Stimulated activated CD4-positive, alpha-beta T cell treated with anti-CD3 and anti-CD28 coated beads, Interleukin-15, amount 100 ng/mL, for 1 hour (primary cell): ENCODE measurements at places on chromosomes 12 and 14.

GRCh38 chr14:98731286-98731685 is 540.7 kb downstream of the BCL11B start:
- no peak for DNase-seq

- DNase-seq: no peak
These were observed 4.2 kb upstream of the LIN7A start for GRCh38 chr12:80941916-80942315.

DNA sequence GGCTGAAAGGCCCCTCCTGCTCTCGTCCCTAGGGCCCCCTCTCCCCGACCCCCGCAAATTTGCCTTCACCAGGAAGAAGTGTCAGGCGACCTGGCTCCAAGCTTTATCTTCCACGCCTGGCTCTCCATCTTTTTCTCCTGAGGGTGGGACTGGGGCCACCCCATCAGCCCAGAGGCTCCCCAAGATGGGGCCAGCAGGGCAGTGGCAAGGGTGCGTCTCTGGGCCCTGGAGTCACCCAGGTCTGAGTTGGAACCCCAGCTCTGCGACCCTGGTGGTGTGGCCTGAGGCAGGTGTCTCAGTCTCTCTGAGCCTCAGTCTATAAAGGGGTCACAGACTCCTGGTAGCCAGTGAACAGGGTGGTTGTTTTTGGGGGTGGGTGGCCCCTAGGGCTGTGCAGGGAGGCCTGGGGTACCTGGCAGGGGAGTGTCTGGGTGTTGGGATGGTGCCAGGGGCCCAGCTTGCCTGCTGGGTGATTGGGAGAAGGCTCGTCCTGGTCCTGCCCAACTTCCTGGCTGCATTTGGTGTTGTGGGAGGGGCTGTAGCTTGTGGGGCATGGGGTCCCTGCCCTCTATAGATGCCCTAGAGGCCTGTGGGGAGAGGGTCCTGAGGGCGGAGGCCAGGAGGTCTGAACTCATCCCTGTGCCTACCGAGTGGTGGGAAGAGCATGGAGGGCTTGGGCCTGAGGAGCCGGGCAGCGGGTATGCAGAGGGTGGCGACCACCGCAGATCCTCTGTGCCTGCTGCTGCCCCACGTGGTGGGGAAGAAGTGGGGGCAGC is 7.6 kb downstream of the KIF26A start:
- DNase-seq: no peak

- DNase-seq: no peak
These were observed 17.3 kb upstream of the KLHL42 start for GRCh38 chr12:27762757-27763156.

GRCh38 chr14:65107200-65107599 is 4.9 kb upstream of the MAX start:
- DNase-seq: no peak

DNA sequence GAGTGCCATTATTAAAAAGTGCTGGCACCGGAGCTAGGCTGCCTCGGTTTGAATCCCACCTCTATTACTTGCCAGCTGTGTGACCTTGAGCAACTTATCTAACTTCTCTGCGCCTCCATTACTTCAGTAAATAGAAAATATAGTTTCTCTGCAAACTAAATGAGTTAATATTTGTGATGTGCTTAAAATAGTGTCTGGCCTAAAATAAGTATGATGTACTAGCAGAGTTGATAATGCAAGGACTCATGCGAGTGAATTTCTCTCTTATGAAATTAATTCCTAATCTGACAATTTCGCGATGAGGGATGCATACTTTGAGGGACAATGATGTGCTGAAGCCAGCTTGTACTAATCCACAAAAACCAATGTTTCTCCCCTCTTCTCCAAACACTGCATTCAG is 180.8 kb upstream of the NTF3 start:
- DNase-seq: no peak

DNA sequence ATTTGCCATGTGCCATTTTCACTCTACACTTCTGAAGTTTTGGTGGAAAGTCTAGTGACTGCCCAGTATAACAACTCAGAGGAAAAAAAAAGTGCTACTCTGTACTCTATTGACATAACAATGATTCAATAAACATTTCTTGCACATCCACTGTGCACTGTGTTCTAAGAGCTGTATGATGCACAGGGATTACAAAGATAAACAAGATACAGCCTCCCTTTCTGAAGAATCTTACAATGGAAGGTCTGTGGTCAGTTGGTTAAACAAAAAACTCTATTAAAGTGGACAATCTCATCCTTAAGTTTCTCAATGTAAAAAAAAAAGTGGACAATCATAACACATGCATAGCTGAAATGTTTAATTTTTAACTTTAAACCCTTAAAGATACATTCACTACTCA is 105.7 kb upstream of the RASSF8 start:
- no peak for DNase-seq

GRCh38 chr12:117025481-117026151 is 73.6 kb downstream of the TESC start:
- DNase-seq: peak; percentile 14

DNA sequence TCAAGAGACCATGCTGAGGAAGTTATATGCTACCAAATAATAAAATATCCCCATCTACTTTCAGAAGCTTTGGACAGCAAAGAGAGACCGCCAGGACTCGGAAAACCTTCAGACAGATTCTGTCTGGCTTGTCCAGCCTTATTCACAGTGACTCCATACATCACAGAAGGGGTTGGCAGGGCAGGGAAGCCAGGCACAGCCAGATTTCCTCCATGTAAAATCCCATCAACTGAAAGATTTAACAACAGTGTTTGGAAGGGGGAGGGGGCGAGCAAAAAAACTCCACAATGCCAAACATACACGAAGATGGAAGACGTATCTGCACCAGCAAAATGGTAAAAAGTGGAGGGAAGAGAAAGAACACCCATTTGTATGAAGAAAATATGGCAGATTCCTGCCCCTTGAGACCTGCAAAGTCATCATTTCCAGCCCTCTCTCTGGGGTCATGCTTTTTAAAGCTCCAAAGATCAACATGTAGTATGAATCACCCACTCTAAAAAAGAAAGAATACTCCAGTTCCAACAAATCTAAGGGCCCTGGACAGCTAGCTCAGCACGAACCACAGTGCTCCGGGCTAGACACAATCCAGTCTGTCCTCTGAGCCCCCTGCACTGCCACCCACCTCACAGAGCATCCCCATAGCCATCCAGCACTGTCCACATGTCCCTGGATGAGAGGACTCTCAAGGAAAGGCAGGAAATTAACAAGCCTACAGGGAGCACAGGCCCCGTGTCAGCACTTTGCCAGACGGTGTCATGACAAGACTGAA is 116.4 kb downstream of the DICER1 start:
- DNase-seq: no peak

- no peak for DNase-seq
These were observed 27.3 kb downstream of the FRS2 start for GRCh38 chr12:69497308-69498026.

DNA sequence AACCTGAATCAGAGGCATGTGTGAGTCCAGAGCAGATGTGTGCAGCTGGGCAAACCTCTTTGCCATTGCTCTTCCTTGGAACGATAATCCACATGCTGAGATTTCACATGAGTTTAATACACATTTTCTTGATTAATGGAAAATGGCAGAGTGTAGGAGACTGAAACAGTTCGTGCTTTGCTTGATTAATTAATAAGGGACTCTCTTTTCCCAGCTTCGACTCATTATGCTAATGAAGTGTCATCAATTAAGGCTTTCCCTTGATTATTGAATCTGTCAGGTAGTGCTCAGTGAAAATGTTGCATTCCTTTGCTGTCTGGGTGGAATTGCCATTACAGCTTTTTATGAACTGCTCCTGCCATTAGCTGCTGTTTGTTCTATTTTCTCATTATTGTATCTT is 487.7 kb upstream of the NOVA1 start:
- no peak for DNase-seq

GRCh38 chr12:92206596-92206995 is 61.0 kb upstream of the BTG1 start:
- DNase-seq: no peak

GRCh38 chr12:102051431-102051965 is 10.3 kb downstream of the WASHC3 start:
- DNase-seq: no peak

DNA sequence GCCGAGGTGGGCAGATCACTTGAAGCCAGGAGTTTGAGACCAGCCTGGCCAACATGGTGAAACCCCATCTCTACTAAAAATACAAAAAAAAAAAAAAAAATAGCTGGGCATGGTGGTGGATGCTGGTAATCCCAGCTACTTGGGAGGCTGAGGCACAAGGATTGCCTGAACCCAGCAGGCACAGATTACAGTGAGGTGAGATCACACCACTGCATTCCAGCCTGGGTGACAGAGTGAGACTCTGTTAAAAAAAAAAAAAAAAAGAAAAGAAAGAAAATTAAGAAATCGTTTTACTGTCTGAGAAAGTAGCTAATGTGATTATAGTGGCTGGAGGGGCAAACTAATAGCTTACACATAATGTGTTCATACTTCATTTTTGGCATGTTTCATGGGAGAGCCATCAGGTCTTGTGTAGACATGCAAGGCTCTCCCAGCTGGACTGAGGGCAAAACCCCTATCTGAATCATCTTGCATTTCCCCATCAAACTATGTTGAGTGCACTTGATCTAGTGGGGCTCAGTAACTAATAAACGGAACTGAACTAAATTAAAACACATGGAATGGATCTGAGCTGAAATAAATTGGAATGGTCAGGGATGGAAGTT is 16.2 kb downstream of the KIF21A start:
- DNase-seq: no peak

DNA sequence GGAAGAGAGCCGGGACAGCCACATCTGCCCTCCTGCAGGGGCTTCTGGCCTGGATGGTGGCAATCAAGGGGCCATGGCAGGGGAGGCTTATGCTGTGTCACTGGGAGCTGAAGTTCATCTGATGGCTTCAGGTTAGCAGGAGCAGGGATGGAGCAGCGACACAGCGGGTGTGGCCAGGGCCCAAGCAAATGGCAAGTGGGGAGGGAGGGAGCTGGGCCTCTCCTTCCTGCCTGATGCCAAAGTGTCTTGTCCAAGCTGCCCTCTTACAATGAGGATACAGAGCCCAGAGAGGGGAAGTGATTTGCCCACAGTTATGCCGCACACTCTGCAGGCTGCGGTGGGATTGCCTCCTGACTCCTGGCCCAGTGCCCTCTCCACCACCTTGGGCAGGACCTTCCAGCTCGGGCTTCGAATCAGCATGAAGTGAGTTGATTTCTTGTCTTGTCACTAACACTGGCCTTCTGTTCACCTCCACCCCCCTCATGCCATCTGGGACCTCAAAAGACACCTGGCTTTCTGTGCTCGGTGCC is 51.3 kb downstream of the IQSEC3 start:
- DNase-seq: no peak

DNA sequence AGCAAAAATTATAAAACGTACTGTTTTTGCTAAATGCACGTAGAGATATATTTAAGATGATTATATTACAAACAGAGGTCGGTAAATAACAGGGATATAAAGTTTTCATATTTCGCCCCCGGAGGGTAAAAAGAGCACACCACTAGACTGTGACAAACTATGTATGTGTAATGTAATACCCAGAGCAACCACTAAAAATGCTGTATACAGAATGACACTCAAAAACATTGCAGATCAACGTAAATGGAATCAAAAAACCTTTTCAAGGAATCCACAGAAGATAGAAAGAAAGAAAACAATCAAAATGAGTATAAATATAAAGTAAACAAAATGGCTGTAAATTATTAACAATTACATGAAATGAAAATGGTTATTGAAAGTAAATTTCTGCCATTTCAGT is 37.6 kb upstream of the PRB4 start:
- no peak for DNase-seq

DNA sequence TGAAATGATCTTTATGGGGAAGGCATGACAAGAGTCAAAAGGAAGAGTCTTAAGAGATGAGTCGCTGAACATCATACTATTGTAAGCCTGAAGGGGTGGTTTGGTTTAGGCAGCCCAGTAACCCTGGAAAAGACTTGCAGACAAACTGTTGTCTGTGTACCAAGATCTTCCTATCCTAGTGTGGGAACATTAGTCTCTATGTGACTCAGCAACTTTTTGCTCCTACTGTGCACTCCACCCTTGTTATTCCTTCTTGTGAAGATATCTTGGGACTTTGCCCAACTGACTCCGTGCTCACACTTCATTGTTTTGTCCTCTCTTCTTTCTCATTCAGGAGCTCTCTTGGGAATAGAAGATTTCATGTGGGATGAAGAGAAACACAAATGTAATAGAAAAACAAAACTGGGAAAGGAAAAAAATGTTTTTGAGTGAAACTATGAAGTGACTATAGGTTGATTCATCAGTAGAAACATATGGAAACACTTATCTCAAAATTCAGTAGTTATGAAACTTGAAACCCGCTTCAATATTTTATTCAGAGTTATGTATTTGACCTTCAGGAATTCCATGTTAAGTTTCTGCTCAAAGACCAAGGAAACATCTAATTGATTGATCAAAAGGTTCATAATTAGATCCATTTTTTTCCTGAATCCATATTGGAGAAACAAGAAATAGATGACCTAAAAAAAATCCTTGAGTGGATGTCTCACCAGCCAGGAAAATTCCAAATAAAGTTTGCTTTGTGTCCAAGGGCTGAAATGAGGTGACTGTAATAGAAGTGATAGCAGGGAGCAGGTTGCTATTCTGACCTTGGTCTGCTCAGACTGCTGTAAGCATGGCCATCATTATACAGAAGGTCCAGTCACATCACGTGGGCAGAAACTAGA is 67.2 kb downstream of the BTG1 start:
- DNase-seq: no peak

- no peak for DNase-seq
These were observed 420.1 kb downstream of the VRK1 start for GRCh38 chr14:97217111-97217885.

- no peak for DNase-seq
These were observed 91.5 kb upstream of the ZFP36L1 start for GRCh38 chr14:68884031-68885030.

GRCh38 chr14:25178255-25178654 is 128.3 kb upstream of the STXBP6 start:
- DNase-seq: no peak

DNA sequence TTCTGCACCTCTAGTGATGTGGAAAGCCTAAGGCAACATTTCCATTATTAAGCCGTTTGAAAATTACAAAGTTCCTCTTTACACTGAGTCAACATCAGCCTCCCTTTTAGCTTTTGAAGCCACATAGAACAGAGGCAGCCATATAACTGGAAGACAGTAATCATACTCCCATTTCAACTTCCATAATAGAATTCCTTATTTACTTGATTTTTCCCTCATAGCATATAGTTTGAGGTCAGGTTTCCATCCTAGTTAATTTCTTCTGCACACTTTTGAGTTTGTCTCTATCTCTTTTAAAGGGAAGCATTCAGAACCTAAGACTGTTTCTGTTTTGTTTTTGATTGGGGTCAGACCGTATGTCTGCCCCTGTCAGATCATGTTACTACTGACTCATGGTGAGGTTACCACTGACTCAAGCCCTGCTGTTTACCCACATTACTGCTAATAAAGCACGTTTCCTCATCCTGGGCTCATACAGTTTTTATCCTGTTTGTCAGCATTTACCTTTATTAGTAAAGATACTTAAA is 161.0 kb downstream of the SLC38A4 start:
- no peak for DNase-seq

- no peak for DNase-seq
These were observed 182.0 kb upstream of the NAV3 start for GRCh38 chr12:77648716-77649115.

- no peak for DNase-seq
These were observed 25.8 kb upstream of the KRT77 start for GRCh38 chr12:52729147-52729546.

- DNase-seq: no peak
These were observed 24.5 kb downstream of the FIGNL2 start for GRCh38 chr12:51823875-51824565.

GRCh38 chr12:124480469-124481256 is 86.7 kb downstream of the NCOR2 start:
- DNase-seq: no peak
